ENCODE measurements at places on chromosomes 3 and 15.

- DNase-seq: no peak
These were observed 154.4 kb downstream of the PEX5L start for GRCh38 chr3:179882292-179882691.

- DNase-seq: no peak
These were observed 221.4 kb downstream of the NR1D2 start for GRCh38 chr3:24166515-24166914.

- DNase-seq: no peak
These were observed 49.0 kb downstream of the KY start for GRCh38 chr3:134601539-134602439.

DNA sequence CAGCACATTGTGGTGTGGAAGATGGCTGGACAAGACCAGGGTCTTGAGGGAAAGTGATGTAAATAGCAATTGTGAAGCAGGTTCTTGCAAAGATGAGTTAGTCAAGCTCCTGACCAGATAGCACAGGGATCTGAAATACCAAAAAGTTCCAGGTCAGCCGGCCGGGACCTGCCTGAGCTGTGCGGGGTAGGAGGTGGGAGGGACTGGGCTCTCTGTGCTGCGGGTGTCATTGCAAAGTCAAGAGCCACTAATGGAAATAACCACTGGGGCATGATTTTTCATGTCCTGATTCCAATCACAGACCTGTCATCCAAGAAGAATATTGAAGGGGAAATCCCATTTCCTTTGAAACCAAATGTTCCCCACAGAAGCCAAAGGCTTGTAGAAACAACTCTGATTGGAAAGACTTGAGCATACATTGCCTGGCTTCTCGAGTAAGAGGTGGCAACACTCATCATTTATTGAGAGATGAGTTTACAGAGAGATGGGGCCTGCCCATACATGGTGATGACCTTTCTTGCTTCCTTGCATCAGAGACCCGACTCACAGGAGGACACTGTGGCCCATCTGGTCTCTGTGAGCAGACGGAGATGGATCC, 44.2 kb upstream of the KY start:
- no peak for DNase-seq

- DNase-seq: no peak
These were observed 27.8 kb downstream of the CFAP161 start for GRCh38 chr15:81161851-81162250.

DNA sequence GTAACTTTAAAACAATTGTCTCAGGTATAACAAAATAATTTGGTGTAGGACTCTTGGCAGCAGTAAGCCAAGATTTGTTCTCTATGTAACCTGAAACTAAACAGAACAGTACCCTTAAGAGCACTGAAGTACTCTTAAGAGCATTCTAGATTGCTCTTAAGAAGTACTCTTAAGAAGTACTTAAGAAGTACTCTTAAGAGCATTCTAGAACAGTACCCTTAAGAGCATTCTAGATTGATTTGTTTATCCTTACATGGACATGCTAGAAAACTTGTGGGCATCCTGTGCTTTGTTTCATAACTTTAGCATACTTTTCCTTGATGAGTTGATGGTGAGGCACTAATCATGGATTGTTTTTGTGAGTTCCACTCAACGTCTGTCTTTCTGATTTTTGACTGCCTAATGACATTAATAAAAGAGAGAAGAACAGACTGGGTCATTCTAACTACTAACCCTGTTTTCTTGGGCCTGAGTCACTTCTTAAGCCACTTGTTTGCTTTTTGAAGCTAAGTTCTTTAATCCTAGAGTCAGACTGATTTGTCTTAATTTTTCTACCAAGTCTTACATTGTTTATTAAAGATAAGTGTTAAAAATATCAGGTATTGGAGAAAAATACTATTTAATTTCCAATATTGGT, 57.2 kb upstream of the UTS2B start:
- DNase-seq: no peak

- no peak for DNase-seq
These were observed 40.4 kb downstream of the CCR3 start for GRCh38 chr3:46282696-46283095.

DNA sequence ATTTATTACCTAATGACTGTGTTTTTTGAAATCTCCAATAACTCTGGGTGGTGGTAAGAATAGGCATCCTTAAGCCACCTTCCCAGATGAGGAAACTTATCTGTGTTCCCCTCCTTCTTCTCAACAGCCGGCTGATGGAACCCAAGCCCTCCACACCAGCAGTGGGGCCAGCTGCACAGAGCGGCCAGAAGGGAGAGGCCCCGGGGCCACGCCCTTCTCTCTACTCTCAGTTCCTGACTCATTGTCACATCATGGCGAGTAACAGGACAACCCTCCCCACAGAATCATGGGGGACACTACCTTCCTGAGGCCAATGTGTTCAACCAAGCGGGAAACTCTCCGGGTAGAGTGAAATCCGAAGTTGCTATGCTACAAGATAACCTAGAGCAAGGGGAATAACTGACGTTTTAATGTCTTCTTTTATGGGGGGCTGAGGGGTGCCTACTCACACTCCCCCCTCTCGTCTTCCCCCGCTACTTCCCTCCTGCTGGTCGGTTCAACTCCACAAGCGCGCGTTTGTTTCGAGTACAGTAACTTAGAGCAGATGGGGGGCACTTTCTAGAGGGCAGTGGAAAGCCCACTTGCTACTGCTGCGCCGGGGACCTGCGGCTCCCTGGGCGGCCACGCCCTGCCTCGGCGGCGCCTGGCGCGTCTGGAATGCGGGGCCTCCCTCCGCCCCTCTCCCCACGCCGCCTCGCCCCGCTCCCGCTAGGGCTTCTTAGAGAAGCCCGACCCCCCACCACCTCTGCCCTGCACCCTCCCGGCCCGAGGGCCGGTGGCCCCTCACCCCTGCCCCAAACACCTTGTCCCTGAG, 621 bp downstream of the ANXA2 start:
- peak; percentile 63 for DNase-seq

GRCh38 chr15:99076555-99077308, 28.1 kb upstream of the SYNM start:
- DNase-seq: no peak

GRCh38 chr3:194374935-194375334, 5.4 kb upstream of the LRRC15 start:
- DNase-seq: no peak

All from stimulated activated CD8-positive, alpha-beta memory T cell treated with anti-CD3 and anti-CD28 coated beads, Interleukin-7, amount 100 ng/mL, for 48 hours (primary cell).